ENCODE measurements at places on chromosomes 13 and 19. TPM values are rescaled to one million over a fixed set of nuclear protein-coding genes. Genes with fewer than 3 reads are reported as not detected.

RAB3D gene
- 9.0 TPM for total RNA-seq

CLEC4M gene
- total RNA-seq: not detected

KL gene
- 0.29 TPM for total RNA-seq

FOSB gene
- 4.4 TPM for total RNA-seq

KHSRP gene
- total RNA-seq: 168 TPM

FGF14 gene
- total RNA-seq: 1.9 TPM

ZGLP1 gene
- 0.58 TPM for total RNA-seq

CYP4F22 gene
- not detected for total RNA-seq

VPS36 gene
- 33.4 TPM for total RNA-seq

TLE2 gene
- 1.9 TPM for total RNA-seq

LYPD5 gene
- total RNA-seq: not detected

CEACAM3 gene
- total RNA-seq: not detected

PNMA8B gene
- total RNA-seq: 0.35 TPM

ACP7 gene
- not detected for total RNA-seq

LGALS4 gene
- not detected for total RNA-seq

CYP2F1 gene
- total RNA-seq: not detected

OCEL1 gene
- 9.0 TPM for total RNA-seq

ELSPBP1 gene
- not detected for total RNA-seq

NLRP5 gene
- total RNA-seq: not detected
